Activated CD4-positive, alpha-beta T cell treated with anti-CD3 and anti-CD28 coated beads, Interleukin-10, Interleukin-2, amounts not matched to agents 100 ng/mL and 50 ng/mL, durations not matched to agents 16 hours and 8 hours (primary cell): ENCODE measurements at places on chromosomes 2 and 18.

GRCh38 chr2:143195511-143195910 lies 66.3 kb downstream of the ARHGAP15 start:
- DNase-seq = no peak

- no peak for DNase-seq
Measured at GRCh38 chr2:10286216-10287037, 16.3 kb upstream of the HPCAL1 start.

DNA sequence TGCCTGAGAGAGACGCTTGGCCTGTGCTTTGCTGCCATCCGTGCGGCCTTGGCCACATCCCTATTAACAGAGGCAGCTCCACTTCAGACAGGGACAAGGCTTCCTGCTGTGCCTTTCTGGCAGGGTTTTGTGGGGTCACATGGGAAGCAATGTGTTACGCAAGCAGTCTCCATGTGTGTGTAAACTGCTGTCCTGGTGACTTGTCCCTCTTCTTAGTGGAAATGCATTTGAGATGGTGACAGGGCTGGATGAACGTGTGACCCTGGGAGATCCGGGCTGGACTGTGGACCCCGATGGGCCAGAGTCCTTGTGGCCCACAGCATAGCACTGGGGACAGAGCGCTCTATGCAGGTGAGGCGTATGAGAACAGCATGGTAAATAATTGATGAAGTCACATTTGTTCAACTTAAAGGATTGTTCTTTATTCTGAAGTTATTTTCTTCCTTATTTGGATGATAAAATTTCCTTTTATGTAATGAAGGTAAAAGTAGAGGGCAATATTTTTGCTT lies 23.2 kb downstream of the ASB1 start:
- no peak for DNase-seq

GRCh38 chr18:76335859-76336640 lies 159.0 kb downstream of the ZNF516 start:
- DNase-seq = no peak

DNA sequence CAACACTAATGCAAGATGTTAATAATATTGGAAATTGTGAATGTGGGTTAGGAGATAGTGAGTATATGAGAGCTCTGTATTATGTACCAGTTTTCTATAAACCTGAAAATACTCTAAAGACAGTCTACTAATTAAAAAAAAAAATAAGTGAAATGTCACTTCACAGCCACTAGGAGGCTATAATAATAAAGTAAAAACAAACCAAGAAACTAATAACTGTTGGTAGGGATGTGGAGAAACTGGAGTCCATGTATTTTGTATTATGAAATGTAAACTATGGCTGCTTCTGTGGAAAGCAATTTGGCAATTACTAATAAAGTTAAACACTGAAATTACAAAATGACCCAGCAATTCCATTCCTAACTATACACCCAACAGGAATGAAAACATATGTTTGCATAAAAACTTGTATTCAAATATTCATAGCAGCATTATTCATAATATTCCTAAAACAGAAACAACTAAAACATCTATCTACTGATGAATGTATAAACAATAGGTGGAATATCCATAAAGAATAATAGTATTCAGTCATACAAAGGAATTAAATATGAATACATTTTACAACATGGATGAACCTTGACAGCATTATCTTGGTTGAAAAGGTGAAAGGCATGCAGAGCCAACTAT lies 36.2 kb downstream of the CCDC178 start:
- DNase-seq = no peak

GRCh38 chr2:120926463-120927264 lies 191.0 kb downstream of the GLI2 start:
- no peak for DNase-seq

GRCh38 chr2:172701250-172701649 lies 34.4 kb upstream of the RAPGEF4 start:
- DNase-seq = no peak

- no peak for DNase-seq
Measured at GRCh38 chr2:171807119-171807518, 86.9 kb downstream of the SLC25A12 start.

GRCh38 chr2:22683914-22684313 lies 701.1 kb upstream of the KLHL29 start:
- DNase-seq = no peak
